NCI-H146 (cell line): ENCODE measurements at places on chromosomes 3 and 15.

GRCh38 chr3:195263925-195264600, 6.9 kb downstream of the XXYLT1 start:
- no peak for DNase-seq

DNA sequence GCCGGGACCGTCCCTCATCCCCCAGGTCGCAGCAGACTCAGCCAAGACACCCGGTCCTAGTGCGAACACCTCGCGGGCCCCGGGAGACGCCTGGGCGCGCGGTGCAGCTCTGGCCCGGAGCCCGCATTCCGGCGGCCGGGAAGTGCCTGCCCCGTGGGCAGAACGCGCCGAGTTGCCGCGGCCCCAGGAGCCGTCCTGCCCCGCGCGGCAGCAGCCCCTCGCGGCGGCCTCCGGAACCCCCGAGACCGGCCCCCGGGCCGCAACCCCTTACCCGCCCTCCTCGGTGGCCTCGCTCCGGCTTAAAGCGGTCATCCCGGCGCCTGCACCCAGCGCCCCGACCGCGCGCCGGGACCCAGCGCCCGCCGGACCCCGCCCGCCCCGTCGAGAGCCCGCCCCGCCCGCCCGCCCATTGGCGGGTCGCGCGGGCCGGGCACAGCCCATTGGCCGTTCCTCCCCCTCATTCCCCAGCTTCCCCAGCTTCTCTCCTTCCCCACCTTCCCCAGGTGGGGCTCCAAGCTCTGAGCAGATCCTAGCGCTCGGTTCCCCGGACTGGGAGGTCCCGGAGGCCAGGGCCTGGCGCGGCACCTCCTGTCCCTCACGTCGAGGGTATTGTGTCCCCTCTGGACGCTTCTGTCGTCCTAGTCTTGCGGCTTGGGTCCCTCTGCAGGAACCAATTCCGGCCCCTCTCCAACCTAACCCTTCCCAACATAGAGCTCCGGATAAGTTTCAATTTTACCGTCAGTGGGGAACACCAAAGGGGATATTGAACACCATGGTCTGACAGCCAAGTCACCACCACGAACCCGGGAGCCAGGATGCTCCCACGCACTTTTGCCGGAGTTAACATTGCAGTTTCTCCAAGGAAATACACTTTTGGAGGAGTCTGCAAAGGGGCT, at the start of gene GRAMD2A:
TSS of gene GRAMD2A (minus strand) at position 328 of the 896 bp plus-strand sequence.
- peak; percentile 24 for DNase-seq

DNA sequence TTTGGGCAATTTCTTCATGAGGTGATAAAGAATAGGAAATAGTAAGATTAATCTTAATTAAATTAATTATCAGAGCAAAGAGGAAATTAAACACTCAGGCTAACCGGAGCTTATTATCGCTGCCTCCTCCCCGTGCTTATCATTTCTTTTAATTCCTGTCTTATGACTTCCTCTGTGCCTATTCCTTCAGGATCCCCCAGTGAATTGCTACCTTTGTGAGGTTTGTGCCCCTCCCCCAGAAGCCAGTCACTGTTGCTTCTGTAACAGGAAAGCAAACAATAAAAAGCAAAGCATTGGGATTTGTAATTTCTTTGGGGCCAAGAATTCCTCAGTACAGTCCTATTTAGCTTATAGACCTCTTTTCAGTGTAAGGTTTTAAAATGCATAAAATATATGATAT, 164.5 kb downstream of the CADPS start:
- DNase-seq = peak; percentile 6

DNA sequence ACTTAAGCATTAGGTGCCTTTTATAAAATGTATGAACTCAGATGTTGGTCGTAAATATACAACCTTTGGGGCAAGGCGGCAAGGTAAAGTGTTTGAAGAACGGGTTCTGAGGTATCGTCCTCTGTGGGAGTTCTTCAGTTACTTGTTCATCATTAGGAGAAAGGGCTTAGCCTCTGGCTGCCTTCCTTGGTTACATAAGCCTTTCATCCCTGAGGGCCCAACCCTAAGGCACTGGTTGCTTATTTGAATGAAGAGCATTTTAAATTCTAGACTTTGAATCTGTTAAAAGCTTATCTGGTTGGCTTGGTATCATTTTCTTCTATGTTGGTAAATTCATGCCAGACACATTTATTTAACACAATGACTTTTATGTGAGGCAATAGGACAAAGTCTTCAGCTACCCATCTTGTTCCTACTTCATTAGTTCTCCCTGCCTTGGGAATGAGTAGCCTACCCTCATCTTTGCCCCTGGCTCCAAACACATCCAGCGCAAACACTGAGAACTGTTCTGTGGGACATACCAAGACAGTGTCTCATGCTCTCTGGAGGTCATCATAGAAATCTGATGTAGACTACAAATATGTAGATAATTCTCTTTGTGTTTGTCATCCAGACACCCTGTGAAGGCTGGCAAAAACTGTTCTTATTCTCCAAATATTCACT, 12.4 kb upstream of the CCDC80 start:
- no peak for DNase-seq

DNA sequence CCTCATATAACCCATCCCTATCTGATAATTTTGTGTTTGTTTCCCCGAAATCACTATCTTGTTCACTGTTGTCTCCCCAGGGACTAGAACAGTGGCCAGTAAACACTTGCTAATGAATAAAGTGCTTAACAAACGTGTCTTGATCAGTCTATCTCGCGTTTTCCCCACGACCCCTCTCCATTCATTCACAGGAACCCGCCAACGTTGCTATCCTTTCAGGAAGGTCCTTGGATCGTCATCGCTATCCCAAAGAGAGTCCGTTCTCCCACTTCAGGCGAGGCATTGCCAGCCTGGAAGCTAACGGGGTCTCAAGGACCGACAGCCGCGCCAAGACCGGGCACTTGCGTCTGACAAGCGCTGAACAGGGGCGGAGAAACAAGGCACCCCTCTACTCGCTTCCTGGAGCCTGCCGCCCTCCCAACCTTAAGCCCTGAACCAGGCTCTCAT, 344 bp downstream of the LINS1 start:
- DNase-seq = peak; percentile 74

- no peak for DNase-seq
Measured at GRCh38 chr3:134621854-134622253, 29.0 kb downstream of the KY start.

GRCh38 chr15:77864211-77865105, 213.1 kb downstream of the TBC1D2B start:
- DNase-seq = no peak
